Retinal pigment epithelial cell (primary cell): ENCODE measurements at places on chromosomes 3 and 15.

DNA sequence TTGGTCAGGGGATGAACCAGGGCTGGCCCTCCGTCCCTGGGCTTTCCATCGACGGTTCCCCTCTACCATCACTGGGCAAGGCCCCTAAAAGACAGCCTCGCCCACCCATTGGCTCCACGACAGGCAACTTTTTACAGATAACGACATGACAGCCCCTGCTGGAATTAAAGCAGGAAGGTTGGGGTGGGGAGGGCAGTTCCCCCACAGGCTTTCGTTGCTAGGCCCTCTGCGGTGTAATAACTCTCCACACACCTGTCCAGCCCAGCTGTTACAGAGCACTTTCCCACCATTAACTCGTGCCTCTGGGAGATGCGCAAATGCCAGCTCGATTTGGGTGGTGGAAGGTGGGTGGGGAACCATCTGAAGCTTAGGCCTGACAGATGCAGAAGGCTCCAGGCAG, 264.2 kb upstream of the TLE3 start:
- DNase-seq: no peak

DNA sequence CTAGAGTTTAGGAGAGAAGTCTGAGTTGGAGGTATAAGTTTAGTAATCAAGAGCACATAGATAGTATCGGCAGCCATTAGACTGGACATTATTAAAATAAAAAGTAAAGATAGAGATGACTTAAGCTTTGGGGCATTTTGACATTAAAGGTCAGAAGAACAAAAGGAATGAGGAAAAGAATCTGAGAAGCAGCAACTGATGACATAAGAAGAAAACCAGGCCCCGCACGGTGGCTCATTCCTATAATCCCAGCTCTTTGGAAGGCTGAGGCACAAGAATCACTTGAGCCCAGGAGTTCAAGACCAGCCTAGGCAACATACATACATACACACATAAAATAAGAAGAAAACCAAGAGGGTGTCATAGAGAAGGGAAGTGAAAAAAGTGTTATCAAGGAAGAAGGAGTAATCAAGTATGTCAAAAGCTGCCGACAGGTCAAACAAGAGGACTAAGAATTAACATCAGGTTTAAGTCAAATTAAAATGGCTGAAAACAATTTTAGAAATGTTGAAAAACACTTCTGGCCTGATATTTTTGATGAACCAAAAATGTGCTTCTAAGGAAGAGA, 38.9 kb downstream of the ACAP2 start:
- no peak for DNase-seq

DNA sequence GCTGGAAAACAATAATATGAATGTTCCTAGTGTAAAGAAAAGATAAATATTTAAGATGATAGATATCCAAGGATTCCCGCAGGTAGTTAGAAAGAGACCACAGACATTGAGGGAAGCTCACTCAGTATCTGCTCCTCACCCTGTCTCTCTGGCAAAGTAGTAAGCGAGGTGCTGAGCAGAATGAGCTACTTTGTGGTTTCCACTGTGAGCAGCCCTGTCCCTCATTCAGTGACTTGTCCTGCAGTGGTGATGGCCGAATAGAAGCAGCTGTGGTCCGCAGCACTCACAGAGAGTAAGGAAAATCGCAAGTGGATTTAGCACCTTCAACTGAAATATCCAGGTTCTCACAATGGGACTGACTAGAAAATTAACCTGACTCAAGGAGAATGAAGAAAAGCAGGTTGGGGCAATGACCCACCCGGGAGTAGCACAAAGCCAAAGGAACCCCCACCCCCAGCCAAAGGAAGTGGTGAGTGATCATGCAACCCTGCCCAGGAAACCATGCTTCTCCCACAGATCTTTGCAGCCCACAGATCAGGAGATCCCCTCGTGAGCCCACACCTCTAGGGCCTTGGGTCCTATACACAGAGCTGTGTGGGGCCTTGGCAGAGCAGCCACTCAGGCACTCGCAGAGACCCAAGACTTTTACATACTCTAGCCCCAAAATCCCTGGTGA, 21.8 kb upstream of the SLC25A38 start:
- DNase-seq: no peak

DNA sequence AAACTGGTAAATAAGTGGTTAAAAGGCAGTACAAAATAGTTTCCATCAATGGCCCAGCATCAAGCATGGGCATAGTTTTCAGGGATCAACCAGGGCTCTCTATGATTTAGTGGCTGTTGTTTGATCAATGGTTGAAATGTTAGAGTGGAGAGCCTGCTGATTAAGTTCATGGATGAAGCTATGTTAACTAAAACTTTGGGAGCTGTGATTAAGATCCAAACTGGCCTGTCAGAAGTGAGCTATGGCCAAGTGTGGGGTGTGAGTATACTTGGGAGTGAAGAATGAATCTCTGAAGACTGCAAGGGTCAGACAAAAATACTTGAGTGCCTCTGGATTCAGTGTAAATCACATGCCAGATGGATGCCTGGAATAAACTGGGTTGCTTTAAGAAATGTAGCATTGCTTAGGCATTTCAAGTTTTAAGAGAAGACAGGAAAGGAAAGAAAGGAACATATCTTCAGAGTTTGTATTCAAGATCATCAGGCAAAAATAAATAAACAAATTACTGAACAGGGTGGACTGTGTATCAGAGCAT, 422.2 kb upstream of the ADAMTS9 start:
- DNase-seq: no peak

DNA sequence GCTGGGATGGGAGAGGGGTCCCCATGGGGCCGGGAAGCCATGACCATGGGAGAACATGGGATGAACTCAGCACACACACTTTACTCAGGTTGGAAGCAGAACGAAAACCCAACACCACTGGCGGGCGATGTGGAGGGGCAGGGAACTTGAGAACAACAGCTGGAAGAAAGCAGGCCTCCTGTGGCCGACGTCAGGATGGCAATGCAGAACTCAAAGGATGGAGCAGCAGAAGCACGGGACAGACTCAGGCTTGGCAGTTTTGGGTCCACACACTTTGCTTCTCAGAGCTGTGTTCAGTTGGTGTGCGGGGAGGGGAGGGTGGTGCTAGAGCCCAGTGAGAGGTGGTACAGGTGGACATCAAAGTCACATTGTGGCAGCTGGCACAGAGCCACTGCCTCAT, 80.7 kb downstream of the SEC22A start:
- DNase-seq: no peak
